ENCODE measurements at places on chromosomes 2 and 18.

DNA sequence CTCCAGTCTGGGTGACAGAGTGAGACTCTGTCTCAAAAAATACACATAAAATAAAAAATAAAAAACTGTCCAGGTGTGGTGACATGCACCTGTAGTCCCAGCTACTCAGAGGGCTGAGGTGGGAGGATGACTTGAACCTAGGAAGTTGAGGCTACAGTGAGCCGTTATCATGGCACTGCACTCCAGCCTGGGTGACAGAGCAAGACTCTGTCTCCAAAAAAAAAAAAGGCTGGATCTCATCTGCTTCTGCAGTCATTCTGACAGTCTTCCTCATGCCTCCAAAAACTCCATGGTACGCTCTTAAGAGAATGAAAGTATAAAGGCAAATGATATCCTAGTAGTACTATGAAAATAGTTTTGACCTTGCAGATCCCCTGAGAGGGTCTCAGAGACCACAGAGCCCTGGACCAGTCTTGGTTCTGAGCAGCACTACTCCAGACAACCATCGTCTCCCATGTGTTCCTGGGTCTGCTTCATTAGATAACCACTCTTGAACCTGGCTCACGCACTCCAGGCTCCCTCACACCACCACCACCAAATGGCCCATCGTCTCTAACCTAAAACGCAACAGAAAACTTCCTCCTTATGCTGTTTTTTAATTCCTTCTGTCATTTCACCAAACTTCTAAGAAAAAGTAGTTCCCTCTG is 26.0 kb downstream of the SPIRE1 start:
- DNase-seq: no peak

DNA sequence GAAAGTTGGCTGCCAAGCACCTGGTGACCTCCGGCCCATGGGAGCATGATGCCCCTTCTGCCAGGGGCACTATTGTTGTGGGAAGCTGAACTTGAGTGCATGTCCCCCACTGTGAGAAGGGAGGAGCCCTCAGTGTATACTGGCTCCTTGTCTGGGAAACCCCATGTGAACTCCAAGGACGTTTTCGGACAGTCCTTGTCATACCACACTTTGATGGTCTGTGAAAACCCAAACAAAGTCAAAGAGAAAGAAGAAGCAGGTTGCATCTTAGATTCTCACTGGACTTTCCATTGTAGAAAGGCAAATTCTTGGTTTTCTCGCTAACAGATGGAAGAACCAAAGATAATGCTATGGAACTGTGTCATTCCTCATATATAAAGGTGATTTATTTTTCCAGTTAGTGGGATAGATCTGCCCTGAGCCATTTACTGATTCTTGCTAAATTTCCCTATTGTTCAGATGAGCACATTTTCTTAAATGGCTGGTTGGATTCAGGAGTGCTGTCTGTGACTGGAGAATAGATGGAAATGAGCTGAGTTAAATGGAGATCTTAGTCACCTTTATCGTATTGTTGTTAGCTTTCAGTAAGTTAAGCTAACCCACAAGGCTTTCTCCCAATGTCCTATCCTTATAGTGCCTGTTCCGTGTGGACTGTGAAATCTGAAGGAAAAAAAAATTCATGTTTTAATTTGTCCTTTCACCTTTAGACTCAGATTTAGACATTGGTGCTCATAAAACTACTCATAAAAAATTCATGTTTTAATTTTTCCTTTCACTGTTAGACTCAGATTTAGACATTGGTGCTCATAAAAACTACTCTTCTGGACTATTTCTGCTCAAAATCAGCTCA is 166.6 kb downstream of the ACTR3 start:
- no peak for DNase-seq

DNA sequence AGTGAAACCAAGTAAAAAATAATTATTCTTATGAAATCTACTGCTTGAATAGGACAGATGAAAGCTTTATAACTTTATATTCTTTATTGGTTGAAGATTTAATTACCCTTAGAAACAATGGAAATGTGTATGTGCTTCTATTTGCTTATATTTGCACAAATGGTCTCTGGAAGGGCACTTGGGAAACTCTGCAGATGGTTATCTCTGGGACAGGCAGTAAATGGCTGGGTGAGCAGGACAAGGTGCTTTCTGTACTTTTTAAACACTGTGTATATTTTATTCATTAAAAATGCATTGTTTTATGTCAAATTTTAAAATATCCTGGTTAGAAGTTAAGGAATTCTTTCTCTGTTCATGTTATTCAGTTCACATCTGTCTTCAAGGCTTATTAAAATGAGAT is 131.1 kb downstream of the LRRTM4 start:
- DNase-seq: no peak

DNA sequence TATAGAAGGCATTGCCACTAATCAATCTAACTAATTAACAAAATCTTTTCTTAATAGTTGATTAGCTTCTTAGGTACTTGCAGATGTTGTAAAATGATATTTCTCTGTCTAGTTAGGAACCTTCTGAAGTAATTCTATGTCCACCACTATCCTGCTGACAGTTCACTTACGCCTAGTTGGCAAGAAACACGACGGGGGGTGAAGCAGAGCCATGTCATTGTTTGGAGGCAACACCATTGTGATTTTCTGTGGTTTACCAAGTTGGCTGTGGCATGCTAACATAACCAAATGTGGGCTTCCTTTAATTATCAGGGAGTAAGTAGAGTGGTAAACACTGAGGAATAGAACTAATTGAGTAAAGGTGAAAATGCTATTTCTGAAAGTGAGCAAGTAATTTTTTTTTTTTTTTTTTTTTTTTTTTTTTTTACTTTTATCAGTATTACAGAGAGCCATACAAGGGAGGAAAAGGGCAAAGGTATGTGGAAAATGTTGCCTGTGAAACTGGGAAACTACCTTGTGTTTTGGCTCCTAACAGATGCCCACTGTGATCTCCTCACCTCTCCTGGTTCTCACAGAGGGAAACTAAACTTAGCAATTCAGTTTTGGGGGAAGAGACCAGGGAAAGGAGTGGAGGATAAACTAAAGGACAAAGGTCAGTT is 126.8 kb downstream of the MEIS1 start:
- no peak for DNase-seq

- no peak for DNase-seq
Observed at GRCh38 chr2:241000831-241001321, 2.5 kb downstream of the SNED1 start.

- no peak for DNase-seq
Observed at GRCh38 chr2:215982465-215982875, 30.9 kb downstream of the MREG start.

GRCh38 chr2:202400941-202401340 is 24.8 kb downstream of the BMPR2 start:
- DNase-seq: no peak

GRCh38 chr2:217520356-217521010 is 482.3 kb downstream of the TNS1 start:
- DNase-seq: no peak

GRCh38 chr18:24560511-24560981 is 100.1 kb downstream of the HRH4 start:
- DNase-seq: no peak

DNA sequence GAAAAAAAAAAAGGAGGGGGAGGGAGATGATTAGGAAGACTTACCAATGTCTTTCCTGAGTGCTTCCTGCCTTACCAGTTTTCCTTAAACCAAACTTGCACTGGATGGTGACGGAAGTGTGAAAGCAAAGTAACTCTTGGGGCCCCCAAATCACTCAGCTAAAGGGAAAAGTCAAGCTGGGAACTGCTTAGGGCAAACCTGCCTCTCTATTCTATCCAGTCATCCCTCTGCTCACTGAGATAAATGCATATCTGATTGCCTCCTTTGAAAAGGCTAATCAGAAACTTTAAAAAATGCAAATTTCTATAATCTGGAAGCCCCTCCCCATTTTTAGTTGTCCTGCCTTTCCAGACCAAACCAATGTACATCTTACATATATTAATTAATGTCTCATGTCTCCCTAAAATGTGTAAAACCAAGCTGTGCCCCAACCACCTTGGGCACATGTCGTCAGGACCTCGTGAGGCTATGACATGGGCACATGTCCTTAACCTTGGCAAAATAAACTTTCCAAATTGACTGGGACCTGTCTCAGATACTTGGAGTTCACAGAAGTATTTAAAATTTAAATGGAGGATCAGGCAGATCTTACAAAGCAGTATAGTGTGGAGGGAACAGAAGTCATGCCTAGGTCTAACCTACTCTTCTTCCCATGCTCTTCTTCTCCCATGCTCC is 7.2 kb upstream of the CYBRD1 start:
- no peak for DNase-seq

- no peak for DNase-seq
Observed at GRCh38 chr2:234722176-234722575, 225.3 kb upstream of the ARL4C start.

DNA sequence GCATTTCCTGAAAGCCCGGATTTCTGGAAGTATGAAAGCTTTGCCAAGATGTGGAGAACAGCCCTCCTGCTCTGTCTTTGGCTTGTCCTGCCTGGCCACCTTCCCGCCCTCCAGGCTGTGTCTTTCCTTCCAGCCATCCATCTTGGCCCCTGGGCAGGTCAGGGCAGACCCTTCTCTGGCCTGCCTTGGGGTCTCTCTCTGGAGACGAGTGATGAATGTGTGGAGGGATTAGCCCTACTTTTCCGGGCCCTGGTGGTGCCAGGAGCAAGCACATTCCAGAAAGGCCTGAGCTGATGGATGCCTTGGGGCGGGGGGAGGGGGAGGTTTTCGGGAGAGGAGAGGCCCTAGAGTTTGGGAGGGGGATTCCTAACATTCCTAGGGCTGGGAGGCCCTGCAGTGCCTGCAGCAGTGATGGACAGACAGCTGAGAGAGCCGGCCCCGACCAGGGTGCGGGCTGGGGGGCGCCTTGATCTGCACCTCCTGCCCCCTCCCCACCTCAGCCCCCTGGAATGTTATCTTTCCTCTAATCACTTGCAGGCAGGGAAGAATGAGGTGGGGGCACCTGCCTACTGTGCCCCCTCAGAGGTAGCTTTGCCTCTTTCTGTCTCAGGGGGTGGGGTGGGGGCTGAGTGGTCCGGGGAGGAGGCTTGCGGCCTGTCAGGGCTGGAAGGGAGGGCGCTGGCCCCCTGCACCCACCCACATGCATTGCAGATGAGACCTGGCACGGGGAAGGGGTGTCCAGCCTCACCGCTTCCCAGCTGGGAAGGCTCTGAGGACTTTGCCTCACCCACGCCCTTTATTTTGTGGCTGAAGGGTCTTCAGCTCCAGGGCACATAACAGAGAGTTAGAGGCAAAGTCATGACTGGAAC is 156.2 kb downstream of the DDX1 start:
- DNase-seq: no peak

GRCh38 chr2:214881647-214882202 is 72.2 kb upstream of the BARD1 start:
- no peak for DNase-seq

Data from non-pigmented ciliary epithelial cell (primary cell).